ENCODE measurements at places on chromosomes 3 and 15.
A peak's percentile ranks its signal among the peaks of the same experiment; 100 is the strongest.

DNA sequence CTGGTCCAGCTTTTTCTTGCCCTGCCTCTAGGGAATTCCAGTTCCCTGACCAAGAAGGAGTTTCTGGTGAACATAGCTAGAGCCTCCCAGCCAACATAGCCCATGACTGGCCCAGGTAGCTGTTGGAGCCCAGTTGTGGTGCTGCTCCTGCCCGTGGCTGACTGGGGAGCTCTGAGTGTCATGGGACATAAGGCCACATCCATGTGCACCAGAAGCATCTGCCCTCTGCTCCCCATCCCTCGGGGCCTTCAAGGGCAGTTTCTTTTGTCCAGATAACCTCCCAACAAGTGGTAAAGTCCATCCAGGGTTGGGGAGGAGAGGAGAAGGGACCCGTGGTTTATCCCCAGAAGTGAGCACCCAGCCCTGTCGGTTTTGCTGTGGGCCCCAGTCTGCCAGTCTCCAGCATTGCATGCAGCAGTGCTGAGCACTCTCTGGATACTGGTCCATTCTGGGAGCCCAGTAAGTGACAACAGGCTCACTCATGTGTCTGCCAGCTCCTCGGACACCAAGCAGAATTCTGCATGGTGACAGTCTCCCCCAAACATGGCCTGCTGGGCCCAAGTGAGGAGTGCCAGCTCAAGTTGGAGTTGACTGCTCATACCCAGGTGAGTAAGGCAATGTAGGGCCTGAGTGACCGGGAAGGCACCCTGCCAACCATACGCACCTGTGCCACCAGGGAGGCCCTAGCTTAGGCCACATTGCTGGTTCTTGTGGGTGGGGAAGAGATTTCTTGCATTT is 28.8 kb downstream of the ACAA1 start:
- DNase-seq, result no peak

DNA sequence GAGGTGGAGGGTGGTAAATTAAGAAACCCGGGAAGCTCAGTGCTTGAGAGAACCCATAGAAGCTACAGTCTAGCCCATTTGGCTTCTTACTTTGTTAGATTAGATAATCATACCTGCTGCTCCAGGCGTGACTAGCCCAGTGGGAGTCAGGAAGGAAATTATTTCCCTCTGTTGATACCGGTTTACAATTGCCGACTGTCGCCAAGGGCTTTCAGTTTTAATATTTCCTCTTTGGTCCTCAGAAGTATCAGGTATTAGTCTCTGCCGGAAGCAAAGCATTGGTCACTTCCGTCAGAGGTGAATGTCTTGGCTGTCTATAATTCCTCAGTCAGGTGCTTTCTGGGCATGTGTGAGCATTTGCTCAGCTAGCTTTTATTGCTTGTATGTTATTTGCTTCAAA is 75.2 kb downstream of the LPP start:
- no peak for DNase-seq

- no peak for DNase-seq
Measured at GRCh38 chr3:14372587-14372986, 29.8 kb upstream of the SLC6A6 start.

GRCh38 chr3:131067983-131068382 is 41.3 kb downstream of the NEK11 start:
- no peak for DNase-seq

DNA sequence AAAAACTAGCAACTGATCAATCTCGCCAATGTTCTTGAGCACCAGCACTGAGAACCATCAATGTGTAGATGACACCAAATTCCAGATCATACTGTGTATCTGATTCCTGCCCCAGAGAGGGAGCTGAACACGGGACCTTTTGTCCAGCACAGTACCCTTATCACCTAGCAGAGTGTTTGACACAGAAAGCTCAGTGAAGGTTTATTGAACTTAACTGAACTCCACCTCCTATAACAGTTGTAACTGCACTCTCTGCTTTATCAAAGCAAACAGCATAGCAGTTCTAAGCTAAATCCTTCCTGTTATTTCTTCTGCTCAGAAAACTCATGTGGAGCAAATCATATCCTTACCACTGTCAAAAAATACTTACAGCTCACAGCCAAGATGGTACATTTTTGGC is 183.4 kb upstream of the SLCO3A1 start:
- no peak for DNase-seq

GRCh38 chr3:140206196-140207040 is 271.4 kb downstream of the CLSTN2 start:
- peak; percentile 42 for DNase-seq

- no peak for DNase-seq
Measured at GRCh38 chr3:32401126-32401525, 9.5 kb downstream of the CMTM7 start.

DNA sequence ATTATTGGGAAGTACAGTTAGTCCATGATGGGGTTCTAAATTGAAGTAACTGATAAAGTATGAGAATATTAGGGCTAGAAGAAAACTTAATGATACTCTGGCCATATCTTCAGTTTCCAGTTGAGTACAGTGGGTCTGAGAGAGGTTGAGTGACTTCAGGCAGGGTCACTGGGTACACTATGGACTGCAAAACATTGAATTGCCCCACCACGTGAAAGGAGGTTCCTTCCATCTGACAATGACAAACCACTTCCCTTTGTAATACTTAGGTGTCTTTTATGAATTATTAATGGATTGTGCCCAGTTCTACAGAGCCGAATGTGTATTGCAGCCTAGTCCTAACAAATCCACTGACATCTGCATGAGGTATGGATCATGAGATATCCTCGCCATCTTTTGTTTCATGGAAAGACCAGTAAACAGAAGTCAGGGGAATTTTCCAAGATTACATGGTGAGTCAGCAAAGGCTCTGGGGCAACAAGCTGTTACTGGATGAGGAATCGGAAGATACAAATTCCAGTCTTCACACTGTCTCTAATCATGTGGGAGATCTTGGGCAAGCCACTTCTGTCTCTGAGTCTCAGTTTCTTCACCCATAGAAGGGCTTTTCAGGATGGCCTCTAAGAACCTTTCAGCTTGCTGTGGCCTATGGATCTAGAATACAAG is 66.5 kb upstream of the BCL6 start:
- DNase-seq, result peak; percentile 78

GRCh38 chr15:85676342-85677098 is 118.2 kb downstream of the KLHL25 start:
- DNase-seq, result no peak

GRCh38 chr3:184760337-184761074 is 48.6 kb upstream of the MAGEF1 start:
- DNase-seq, result no peak

DNA sequence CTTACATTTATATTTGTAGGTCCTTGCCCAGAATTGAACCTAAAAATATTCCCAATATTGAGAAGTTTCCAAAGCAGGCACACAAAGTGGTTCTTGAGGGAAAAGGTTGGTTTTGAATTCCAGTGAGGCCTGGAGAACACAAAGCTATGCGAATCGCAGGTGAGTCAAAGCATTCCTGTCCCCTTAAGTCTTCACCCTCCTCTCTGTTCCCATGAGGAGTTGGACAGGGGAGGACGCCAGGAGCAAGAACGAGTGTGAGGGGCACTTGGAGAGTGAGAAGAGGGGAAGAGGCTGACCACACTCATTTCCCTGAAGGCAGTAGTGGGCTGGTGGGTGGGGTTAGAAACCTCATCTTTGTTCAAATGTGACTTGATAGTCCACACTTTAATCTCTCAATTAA is 185.8 kb upstream of the EOMES start:
- no peak for DNase-seq

GRCh38 chr15:51756482-51756881 is 5.1 kb downstream of the TMOD2 start:
- DNase-seq, result no peak

DNA sequence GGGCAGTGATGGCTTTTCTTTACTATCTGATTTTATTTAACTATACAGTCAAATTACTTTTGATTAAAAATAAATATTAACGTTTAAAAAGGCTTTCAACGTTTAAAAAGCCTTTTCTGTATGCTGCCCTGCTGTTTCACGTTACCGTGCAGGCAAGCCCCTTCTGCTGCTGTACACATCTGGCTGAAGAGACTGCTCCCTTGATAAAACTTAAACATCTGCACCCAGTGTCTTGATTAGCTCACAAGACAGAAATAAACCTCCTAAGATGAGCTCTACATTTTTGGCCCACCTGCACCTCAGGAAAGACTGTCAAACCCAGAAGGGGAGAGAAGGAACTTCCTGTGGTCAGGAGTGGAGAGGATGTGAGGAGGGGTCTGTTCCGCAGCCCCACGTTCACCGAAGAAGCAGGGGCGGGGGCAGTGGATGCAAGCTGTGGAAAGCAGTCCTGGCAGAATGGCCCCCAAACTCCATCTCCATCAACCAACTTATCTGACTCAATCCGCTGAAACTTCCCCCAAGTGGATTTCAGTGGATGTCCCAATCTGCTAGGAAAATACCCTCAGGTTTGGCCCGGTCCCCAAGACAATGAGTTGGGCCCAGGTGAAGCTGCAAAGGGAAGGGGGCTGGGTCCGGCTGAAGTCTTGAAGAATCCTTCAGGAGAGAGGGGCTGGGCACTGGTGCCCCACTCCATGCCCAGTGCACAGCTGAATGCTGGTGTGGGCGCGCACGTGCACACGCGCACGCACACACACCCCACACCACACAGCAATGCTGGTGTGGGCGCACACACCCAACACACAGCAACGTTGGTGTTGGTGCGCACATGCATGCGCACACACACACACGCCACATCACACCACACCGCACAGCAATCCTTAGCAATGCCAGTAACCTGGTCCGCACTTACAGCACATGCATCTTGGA is 88.6 kb downstream of the LRIG1 start:
- no peak for DNase-seq

DNA sequence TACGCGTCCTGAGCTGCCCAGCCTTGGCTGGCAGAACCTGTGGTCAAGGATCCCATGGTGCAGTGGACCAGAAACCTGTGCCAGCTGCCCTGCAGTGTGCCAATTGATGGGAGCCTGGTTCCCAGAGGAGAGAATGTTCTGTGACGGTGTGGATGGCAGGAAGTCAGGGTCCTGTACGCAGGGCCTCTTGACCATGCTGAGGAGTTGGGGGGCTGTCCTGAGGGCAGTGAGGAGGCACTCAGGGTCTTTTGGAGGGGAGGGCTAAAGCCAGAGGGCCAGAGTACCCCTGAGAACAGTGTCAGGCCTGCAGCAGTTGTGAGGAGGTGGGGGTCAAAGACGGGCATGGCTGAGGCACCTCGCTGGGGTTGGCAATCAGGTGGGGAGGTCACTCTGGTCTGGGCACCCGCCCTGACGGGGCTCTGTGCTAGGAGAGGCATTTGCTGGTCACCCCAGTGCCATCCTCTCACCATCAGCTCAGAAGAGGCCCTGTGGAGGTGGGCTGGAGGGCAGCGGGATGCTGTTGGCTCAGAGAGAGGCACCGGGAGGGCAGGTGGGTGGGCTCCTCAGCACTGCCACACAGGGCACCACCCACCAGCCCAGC is 61.0 kb downstream of the SCN5A start:
- no peak for DNase-seq

- no peak for DNase-seq
Measured at GRCh38 chr3:137583256-137583655, 180.9 kb upstream of the SOX14 start.

DNA sequence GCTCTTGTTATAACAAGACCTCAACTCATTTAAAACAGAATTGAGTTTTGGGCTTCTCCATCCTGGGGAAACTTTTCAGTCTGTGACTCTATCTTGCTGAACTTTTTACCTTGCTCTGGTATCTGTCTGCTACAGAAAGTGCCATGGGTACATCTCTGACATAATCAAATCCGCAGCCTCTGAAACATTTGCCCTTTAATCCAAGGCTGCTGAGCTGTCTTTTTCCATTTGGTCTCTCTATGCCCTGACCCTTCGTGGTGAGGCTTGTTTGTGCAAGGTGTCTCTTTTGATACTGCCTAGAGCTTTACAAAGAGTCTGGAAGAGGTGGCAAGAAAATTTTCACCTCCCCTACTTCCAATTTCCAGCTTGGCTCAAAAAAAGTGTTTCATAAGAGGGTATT is 11.3 kb downstream of the TMEM108 start:
- DNase-seq, result no peak

- no peak for DNase-seq
Measured at GRCh38 chr15:71752128-71752527, 58.2 kb upstream of the NR2E3 start.

GRCh38 chr3:62574266-62574898 is 201.0 kb upstream of the FEZF2 start:
- DNase-seq, result no peak

DNA sequence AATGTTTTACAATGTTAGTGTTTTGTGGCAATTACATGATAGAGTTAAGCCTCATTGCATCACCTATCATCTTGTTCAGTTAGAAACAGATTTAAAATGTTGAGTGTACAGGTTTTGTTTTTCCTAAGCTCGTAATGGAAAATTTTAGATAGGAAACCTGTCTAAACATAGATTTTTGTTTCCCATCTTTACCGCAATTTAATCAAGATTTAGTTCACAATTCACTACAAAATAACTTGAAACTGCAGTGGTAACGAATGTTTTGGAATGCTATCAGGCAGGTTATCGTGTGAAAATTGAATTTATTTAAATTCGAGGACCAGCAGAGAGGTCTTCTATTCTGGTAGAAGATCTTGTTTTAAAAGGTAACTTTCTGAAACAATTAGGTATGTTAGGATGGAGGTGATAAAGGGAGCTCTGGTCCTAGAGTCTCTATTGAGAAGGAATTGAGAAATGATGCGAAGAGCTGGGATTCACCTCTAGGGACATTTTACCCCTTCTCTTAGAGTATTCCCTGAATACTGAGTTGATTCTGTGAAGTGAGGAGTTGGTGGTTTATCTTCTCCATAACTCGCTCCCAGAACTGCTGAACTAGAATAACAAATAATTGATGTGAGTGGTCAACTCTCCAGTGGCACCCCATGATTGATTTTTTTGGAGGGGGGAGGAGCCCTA is 1.4 kb downstream of the DOCK3 start:
- no peak for DNase-seq

- DNase-seq, result no peak
Measured at GRCh38 chr3:128906804-128907525, 27.5 kb downstream of the ACAD9 start.

GRCh38 chr3:150006794-150007193 is 36.1 kb upstream of the PFN2 start:
- no peak for DNase-seq

- DNase-seq, result peak; percentile 85
Measured at GRCh38 chr3:45968706-45969105, 25.4 kb downstream of the CXCR6 start.

DNA sequence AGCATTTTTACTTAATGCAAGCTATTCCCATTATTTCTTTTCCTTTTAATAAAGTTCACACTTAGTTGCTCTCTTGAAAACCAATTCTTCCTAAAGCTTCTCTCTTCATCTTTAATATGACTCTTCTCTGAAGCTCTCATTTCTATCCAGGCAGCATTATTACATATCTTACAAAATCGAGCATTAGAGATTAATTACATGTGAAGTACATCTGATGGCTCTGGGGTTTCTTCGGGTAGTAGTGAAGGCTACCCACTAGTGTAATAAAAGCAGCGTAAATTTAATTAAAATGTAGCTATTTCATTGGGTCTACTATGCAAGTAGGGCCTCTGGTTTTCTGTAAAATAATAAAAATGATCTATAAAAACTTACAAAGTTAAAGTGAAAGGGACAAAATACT is 513.6 kb upstream of the DPH6 start:
- no peak for DNase-seq

DNA sequence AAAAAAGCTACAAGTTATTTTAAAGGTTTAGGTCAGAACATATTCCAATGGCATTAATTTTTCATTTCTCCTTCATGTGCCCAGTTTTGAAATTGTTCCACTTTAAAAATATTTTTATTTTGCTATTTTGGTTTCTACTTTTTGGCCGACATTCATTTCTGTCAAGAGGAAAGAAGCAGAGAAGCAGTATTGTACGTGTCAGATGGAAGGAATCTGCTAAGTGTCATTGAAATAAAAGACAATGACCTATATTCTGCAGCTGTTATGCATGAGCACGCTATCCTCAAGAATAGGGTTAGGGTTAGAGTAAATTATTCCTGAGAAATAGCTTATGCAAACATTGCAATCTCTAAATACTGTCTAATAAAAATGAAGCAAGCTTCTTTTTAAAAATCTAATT is 941.7 kb downstream of the TUSC7 start:
- DNase-seq, result peak; percentile 13

All from GM03348 (cell line).